ENCODE measurements at places on chromosomes 1 and 21.

GRCh38 chr1:174243451-174244000, 84.2 kb downstream of the RABGAP1L start:
- DNase-seq = no peak

DNA sequence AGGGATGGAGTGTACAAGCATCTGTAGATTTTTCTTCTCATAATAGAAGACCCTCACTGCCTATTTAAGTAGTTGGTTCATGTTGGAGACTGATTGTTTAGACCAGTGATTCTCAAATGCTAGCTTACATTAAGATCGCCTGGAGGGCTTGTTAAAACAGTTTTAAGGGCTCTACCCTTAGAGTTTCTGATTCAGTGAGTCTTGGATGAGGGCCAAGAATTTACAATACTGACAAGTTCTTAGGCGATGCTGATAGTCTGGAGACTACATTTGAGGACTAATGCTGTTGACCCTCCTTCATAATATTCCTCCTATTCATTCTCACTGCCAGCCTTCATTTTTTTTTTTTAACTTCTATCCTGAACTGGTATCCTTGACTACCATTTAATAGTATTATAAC, 15.2 kb upstream of the AGO3 start:
- DNase-seq = no peak

- DNase-seq = peak; percentile 29
Measured at GRCh38 chr1:227946624-227947385, 927 bp downstream of the WNT9A start.

GRCh38 chr1:28172713-28173150, 3.8 kb downstream of the PTAFR start:
- DNase-seq = no peak

DNA sequence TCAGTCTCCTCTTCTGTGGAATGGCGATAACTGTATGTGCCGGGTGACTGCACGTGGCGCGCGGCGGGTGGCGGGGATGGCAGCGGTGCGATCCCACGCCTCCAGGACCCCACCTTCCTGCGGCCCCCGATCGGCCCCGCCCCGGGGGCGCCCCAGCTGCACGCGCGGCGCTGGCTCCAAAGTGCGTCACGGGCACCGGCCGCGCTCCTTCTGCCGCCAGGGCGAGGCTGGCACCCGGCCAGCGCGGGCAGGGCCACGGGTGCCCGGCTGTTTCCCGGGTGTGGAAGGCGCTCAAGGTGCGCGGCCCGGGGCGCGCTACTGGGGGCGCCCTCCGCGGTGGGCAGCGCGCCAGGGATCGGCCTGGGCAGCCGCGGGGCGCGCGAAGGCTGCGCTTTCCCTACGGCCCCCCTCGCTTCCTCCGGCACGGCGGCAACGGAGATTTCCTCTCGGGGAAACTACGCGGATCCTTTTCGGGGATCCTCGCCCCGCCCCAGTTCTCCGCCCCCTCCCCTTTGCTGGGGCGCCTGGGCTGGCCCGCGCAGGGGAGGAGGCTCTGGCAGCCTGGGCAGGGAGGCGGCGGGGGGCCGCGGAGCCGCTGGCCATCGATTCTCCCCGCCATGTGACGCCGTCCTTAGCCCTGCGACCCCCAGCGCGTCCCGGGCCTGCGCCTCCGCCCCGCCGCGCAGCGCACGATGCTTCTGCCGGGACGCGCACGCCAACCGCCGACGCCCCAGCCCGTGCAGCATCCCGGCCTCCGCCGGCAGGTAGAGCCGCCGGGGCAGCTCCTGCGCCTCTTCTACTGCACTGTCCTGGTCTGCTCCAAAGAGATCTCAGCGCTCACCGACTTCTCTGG, at the start of gene EVA1C:
Gene EVA1C, plus strand, starts transcription at position 545 of the 853 bp plus-strand sequence. Its CDS starts 148 bp downstream, at position 693.
- peak; percentile 67 for DNase-seq

- no peak for DNase-seq
Measured at GRCh38 chr1:152486400-152487006, 24.1 kb upstream of the LCE5A start.

GRCh38 chr1:112509005-112509659, 367 bp downstream of the WNT2B start:
- no peak for DNase-seq

- DNase-seq = no peak
Measured at GRCh38 chr1:184499616-184500015, 112.8 kb downstream of the C1orf21 start.

- no peak for DNase-seq
Measured at GRCh38 chr21:38679534-38679933, 126.2 kb upstream of the ETS2 start.

GRCh38 chr1:27487966-27488884, 1.7 kb downstream of the WASF2 start:
- DNase-seq = no peak

- no peak for DNase-seq
Measured at GRCh38 chr21:38083535-38083934, 167.3 kb upstream of the KCNJ6 start.

GRCh38 chr1:199742547-199742946, 285.0 kb upstream of the NR5A2 start:
- no peak for DNase-seq

GRCh38 chr1:221347706-221348105, 394.2 kb downstream of the DUSP10 start:
- no peak for DNase-seq

- DNase-seq = no peak
Measured at GRCh38 chr1:219088778-219089557, 84.7 kb upstream of the LYPLAL1 start.

DNA sequence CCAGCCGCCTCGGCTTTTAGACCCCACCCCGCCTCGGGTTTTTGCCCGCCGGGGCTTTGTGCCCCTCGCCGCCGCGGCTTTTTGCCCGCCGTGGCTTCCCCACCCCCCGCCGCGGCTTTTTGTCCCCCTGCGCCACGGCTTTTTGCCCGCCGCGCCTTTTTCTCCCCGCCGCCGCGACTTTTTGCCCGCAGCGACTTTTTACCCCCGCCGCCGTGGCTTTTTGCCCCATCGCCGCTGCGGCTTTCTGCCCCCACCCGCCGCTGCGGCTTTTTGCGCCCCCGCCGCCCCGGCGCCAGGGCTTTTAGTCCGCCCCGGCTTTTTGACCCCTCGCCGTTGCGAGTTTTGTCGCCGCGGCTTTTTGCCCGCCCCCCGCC, 474.4 kb downstream of the FAM72C start:
- no peak for DNase-seq

Data from effector CD4-positive, alpha-beta T cell (primary cell).